ENCODE measurements at places on chromosomes 11 and 22.

DNA sequence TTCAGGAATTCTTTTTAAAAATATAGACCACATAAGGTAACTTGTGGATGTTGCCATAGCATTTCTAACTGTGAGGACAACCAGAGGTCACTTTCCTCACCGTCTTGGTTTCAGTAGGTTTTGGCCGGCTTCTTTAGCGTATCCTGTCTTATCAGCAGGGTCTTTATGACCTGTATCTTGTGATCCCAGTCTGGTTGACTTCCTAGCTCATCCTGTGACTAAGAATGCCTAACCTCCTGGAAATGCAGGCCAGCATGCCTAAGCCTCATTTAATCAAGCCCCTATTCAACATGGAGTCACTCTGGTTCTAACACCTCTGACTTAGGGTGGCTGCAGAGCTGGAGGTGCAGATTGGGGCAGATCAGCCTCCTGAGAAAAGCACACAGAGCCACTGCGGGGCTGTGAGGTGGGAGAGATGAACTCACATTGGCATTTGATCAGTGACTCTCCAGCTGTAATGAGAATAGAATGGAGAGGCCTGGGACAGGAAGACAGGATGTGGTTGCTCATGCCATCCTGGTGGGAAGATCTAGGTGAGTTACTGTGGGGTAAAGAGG lies 41.1 kb upstream of the TOP3B start:
- no peak for DNase-seq

- no peak for DNase-seq
Observed at GRCh38 chr11:8288824-8289491, 25.3 kb upstream of the LMO1 start.

DNA sequence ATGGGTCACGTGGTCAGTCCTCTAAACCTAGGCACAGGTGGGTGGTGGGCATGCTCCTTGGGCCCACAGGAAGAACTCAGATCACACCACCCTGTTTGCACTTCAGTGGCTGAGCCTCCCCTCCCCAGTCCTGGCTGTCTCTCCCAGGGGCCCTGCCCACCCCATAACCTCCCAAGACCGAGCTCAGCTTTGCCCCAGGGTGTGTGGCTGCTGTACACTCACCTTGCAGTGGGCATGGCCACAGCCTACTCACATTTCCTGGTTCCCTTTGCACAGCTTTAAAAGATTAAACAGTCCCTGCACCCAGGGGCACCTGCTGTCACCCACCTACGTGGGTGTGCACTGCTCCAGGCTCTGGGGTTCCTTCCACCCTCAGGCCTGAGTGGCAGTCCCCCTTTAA lies 13.8 kb downstream of the TRIOBP start:
- no peak for DNase-seq

DNA sequence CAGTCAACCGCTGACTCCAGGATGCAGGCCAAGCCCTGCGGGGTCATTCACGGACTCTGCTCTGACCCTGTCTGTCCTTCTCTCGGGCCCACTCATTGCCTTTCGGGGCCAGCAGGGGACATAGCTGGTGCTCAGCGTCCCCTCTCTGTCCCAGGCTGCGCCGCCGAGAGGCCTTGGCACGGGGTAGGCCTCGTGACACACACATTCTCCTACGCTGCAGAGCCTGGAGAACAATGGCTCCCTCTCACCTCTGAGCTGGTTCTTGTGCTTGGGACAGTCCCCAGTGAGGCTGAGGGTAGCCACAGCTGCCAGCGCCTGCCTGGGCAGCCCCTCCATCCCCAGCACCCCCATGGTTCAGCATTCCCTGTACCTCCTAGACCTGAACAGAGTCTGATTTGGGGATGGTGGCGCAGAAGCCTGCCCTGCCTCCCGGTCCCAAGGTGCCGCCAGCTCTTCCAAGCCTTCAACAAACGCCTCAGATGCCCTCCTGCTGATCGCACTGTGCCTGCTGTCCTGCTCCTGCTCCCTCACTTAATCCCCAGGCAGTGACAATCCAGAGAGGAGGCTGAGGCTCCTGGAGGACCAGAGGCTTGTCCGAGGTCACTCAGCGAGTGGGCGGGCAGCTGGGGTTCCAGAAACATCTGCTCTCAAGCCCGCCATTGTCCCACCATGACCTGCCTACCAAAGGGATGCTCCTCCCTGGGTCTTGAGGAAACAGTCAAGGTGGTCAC lies 30.4 kb downstream of the DUSP8 start:
- DNase-seq = no peak

GRCh38 chr11:92406472-92406871 lies 181.9 kb downstream of the FAT3 start:
- no peak for DNase-seq

DNA sequence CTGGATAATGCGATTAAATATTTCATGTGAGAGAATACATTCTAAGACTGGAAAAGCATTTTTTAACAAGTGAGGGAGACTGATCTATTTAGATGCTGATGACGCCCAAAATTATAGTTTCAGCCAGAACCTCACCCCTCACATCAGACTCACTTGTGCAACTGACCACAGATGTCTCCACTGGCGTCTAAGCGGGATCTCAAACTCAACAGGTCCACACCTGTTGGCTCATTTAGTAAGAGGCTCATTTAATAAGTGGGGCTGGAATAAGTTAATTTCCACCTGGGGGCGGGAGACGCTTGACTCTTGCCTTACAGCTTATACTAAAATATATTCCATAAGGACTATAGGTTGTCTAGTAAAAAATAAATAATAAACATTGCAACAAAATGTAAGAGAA lies 47.5 kb downstream of the MORC2 start:
- DNase-seq = no peak

GRCh38 chr22:36829370-36830002 lies 12.7 kb upstream of the PVALB start:
- DNase-seq = no peak

DNA sequence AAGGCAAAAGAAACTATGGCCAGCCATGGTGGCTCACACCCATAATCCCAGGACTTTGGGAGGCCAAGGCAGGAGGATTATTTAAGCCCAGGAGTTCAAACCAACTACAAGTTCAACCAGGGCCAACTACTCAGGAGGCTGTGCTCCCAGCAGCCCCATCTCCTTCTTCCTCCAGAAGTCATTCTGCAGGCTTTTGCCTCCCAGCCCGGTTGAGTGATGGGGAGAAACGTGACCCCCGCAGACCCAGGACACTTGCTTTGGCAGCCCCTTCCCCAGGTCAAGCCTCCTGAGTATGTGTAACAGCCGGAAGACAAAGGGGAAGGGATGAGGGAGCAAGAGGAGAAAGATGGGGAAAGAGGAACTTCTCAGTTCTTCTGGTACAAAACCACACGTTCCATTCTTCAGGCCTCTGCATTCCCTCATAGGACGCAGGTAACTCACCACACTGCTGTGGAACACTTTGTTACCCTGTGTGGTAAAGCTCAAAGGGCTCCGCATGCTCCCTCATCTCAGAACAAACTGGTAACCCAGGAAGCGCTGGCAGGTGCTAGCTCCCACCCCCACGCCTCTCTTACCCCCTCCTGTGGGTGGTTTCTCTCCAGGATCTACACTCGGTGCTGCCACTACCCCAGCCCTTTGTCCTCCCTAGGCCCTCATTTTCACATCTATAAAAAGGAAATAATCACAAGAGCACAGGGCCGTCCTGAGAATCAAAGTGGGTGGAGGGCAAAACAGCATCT lies 4.0 kb downstream of the SULT4A1 start:
- no peak for DNase-seq

DNA sequence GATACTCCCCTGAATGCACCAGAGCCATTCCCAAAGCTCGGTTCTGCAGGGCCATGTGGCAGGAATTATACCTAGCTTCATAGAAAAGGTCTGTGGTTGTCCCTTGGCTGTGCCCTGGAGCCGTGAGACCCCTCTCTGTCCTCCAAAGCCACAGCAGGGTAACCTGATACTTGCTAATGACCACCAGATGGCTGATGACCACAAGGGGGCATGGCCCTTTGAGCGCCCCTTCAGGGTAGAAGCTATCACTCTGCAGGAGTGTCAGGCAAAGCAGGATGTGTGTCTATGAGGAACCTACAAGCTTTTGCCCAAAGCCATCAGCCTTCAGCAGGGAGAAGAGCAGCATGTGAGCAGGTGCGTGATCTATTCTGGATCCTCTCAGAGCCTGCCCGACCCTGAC lies 95.3 kb downstream of the NTM start:
- DNase-seq = no peak
